HTR-8/SVneo (cell line): ENCODE measurements at places on chromosomes 11 and 22.

- DNase-seq: no peak
Observed at GRCh38 chr11:86802601-86803051, 2.3 kb downstream of the PRSS23 start.

DNA sequence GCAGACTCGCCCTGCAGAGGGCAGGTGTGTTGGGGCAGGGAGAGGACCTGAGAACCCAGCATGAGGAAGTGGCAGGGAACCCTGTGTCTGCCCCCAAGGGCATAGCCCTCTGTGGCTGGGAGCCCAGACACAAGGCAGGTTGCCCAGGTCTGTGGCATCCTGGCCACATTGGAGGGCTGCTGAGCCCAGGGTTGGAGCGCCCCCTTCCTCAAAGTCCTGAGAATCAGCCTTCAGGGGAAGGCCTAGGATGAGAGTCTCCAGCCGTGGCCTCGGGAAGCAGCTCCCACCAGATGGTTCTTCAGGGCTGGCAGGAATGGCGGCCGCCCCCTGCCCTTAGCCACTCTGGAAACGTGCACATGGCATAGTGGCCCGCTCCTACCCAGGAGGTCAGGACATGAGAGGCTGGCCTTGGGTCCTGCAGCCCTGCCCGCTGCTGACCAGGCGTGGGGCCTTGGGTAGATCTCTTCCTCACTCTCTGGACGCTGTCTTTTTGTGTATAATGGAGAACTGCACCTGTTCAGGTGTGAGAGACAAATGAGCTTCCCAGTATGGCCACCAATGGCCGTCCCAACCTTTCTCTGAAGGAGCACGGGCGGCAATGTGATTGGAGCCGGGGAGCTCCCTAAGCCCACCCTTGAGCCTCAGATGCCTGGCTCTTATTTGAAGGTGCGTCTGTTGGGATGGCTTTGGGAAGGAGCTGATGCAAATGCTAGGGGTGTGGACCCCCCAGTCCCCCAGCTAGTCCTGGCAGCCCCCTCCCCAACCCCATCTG, 4.6 kb upstream of the CDC42BPG start:
- no peak for DNase-seq

DNA sequence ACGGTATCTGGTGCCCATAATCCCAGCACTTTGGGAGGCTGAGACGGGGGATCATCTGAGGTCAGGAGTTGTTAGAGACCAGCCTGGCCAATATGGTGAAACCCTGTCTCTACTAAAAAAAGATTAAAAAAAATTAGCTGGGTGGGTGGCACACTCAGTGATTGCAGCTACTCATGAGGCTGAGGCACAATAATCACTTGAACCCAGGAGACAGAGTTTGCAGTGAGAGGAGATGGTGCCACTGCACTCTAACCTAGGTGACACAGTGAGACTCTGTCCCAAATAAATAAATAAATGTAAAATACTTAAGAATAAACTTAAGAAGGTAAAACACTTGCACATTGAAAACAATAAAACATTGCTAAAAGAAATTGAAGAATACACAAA, 90.4 kb downstream of the ZNF280B start:
- DNase-seq: no peak

DNA sequence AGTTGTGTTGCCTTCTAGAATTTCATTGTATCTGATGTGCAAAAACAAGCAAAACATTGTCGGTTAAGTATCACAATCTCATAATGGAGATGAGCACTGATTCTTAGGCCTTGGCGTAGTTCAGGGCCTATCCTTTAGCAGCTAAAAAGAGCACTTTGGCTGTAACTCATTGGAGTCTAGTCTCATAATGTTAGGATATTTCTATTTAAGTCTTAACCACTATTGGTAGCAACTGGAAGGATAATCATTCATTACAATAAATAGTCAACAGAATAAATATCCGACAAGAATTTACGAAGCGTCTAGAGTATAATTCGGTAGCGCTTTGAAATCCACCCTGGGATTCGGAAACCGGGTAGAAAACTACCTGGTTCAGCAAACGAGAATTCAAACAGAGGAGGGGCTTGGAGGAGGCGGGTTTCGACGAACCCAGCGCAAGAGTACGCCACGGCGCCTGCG, 461 bp upstream of the EED start:
- peak; percentile 92 for DNase-seq

DNA sequence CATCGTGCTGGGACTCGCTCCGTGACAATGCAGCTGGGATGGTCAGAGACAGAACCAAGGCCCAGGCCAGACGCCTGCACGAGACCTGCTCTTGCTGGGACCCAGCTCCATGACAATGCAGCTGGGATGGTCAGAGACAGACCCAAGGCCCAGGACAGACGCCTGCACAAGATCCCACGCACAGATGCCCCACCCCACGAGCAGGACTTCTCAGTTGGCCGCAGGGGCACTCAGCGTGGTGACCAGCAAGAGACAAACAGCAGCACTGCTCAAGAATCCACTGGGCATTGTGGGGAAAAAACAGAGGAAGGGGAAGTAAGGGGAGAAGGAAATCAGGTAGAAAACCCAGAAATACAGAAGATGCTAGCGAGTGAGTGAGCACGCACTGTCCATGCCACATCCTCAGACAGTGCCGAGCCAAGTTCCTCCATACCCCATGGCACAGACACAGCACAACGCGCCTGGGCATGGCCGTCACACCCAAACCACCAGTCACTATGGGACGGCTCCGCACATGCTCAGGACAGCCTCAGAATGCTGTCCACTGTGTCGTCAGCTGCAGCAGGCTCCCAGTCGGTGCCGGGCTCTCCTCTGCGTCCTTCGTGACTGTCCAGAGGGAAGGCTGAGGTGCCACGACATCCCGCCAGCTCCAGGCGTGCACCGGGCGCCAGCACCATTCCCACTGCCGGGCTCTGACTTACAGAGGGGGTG, 44.5 kb downstream of the BRD1 start:
- no peak for DNase-seq

DNA sequence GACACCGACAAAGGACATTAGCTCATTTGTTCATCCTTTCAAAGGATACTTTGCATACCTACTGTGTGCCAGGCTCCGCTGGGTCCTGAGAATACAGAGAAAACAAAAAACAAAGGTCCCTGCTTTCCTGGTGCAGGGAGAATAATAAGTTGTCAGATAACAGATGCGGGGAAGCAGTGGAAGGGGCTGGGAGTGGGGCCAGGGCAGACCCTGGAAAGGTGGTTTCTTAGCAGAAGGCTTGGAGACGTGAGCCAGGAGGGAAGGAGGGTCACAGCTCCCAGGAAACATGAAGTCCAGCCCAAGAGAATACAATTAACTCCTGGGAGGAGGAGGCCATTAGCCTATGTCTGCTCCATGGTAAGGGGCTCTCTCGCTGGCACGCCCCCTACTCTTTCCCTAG, 9.8 kb upstream of the ANO1 start:
- no peak for DNase-seq

GRCh38 chr11:111039982-111040381, 205.5 kb upstream of the POU2AF2 start:
- DNase-seq: no peak

GRCh38 chr11:76701294-76702040, 30.9 kb upstream of the LRRC32 start:
- DNase-seq: peak; percentile 71

DNA sequence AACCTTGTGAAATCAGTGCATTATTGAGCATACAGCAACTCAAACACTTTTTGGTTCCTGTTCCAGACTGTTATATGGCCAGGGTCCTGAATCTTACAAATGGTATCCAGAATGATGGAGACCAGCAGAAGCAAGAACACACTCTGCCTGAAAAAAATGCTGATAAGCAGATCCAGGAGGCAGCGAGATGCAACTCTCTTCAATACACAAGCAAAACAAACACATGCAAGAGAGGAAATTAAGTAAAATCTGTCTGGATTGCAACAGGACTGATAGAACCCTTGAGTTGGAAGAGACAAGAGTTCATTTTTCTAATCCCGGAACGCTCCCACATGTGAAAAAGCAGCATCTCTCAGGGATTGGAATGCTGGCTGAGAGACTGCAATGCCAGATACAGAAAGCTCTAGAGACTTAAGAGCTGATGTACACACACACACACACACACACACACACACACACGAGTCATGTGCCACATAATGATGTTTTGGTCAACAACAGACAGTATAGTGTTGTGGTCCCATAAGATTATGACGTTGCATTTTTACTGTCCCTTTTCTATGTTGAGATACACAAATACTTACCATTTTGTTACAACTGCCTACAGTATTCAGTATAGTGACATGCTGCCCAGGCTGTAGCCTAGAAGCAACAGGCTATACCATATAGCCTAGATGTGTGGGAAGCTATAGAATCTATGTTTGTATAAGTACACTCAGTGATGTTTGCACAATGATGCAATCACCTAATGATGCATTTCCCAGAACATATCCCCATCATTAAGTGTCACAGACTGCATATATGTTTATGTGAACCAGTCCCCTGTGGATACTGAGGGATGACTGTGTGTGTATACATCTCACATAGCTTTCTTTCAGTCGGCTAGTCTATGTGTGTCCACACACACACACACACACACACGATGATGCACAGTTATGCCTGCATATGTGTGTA, 406.6 kb downstream of the LARGE1 start:
- DNase-seq: no peak

GRCh38 chr11:43984519-43985385, 42.3 kb downstream of the C11orf96 start:
- no peak for DNase-seq

GRCh38 chr11:36304351-36304750, 8.3 kb downstream of the PRR5L start:
- no peak for DNase-seq

- no peak for DNase-seq
Observed at GRCh38 chr22:28141614-28142013, 222.6 kb upstream of the PITPNB start.

DNA sequence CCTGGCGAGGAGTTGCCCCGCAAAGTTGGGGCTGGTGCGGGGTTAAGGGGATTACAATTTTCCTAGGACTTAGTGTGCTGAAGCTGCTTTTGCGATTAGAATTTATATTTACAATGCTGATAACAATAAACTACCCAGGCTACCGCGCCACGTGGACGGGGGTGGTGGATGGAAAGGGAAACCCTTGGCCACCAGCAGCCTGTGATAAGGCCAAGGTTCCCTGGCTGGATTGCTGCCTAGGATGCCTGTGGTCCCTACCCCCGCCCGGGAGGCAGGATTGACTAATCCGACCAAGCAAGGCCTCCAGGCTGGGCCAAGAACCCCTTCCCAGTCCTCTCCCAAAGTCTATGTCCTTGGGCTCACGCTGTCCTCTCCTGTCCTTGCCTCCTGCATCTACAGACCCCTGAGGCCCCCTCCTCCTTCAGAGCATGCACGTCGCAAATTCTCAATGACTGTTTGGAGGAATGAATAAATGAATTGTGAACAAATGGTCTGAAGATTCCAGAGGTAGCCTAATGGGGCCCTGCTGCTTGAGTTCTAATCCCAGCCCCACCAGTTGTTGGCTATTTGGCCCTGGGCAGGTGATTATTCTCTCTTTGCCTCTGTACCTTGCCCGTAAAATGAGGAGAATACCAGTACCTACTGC, 7.6 kb upstream of the CHKA start:
- DNase-seq: no peak

- no peak for DNase-seq
Observed at GRCh38 chr11:38867338-38867737, 2269.3 kb upstream of the RAG2 start.

GRCh38 chr11:65864706-65865471, 4.7 kb downstream of the MUS81 start:
- no peak for DNase-seq

DNA sequence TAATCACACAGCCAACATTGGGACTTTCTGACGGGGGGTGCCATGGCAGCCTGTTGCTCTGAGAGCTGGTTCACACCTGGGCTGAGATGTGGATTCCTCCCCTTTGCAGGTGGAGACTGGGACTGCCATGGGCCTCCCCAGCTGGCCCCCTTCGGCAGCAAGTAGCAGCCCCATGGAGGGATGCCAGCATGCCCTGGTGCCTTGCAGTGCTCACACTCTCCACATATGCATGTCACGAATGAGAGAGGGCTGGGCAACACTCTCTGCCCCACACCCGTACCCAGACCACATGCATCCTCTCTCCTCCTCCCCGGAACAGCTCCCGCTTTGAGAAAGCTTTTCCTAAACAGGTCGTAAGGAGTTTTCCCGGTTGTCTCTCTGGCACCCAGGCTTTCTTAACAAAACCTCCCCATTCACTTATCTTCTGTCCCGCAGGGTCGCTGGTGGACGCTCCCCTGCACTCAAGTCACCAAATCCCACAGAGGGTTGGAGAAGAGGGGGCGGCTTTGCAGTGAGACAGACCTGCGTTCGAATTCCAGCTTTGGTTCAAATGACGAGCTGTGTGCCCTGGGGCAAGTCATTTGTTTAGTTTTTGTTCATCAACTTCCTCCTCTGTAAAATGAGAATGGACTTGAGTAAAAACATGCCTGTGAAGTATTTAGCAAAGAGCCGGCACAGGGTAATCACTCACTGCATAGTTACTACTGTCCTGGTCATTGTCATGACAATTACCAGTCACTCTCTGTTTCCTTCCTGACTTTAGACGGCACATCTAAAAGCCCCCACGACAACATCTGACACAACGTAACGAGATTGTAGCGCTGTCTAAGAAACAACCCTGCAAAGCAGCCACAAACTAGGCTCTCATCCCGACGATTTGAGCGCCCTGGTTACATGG, 231.3 kb upstream of the B3GAT1 start:
- DNase-seq: no peak

GRCh38 chr22:42363892-42364291, 68.3 kb downstream of the NFAM1 start:
- DNase-seq: no peak

DNA sequence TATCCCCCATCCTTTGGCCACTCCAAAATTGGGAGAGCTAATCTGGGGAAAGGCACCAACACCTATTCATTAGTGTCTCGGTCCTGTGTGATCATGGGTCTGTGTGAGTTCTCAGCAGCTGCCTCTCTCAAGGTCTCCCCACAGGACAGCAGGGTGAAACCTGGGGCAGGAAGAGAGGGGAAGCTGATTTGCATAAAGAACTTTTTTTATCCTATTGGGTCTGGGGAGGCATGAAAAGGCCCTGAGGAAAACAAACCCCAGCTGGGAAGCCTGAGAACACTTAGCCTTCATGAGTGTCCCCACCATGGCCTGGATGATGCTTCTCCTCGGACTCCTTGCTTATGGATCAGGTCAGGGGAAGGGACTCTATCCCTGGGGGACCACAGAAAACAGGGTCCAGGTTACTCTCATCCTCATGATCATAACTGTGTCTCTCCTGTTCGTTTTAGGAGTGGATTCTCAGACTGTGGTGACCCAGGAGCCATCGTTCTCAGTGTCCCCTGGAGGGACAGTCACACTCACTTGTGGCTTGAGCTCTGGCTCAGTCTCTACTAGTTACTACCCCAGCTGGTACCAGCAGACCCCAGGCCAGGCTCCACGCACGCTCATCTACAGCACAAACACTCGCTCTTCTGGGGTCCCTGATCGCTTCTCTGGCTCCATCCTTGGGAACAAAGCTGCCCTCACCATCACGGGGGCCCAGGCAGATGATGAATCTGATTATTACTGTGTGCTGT, 116.0 kb upstream of the TOP3B start:
- no peak for DNase-seq

- DNase-seq: no peak
Observed at GRCh38 chr11:75056814-75057213, 39.9 kb downstream of the OR2AT4 start.

- DNase-seq: no peak
Observed at GRCh38 chr11:1870721-1871466, 18.0 kb downstream of the LSP1 start.

GRCh38 chr11:130817330-130817944, 98.8 kb downstream of the SNX19 start:
- DNase-seq: no peak
